GM19239 (cell line): ENCODE measurements at places on chromosomes 12 and 14.

- DNase-seq = no peak
Measured at GRCh38 chr12:92987362-92987761, 58.3 kb upstream of the EEA1 start.

GRCh38 chr14:56137849-56138248, 19.6 kb downstream of the PELI2 start:
- no peak for DNase-seq

DNA sequence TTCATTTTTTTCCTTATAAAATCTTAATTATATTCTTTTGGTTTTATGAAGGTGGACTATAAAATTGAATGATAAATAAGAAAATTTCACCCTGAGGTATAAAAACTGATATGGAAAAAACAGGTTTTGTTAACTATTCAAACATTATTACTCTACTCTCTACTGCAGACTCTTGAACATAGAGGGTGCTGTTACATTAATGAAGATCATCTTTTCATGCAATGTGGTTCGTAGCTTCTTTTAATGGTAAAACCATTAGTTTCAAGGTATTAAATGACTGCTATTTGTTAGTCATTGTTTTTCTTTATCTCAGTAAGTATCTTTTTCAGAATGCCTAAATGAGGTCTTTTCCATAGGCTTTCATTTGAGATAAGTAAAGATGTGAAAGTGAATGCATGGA, 510.4 kb downstream of the SLC16A7 start:
- no peak for DNase-seq

GRCh38 chr12:66426696-66427095, 124.4 kb downstream of the HELB start:
- no peak for DNase-seq

DNA sequence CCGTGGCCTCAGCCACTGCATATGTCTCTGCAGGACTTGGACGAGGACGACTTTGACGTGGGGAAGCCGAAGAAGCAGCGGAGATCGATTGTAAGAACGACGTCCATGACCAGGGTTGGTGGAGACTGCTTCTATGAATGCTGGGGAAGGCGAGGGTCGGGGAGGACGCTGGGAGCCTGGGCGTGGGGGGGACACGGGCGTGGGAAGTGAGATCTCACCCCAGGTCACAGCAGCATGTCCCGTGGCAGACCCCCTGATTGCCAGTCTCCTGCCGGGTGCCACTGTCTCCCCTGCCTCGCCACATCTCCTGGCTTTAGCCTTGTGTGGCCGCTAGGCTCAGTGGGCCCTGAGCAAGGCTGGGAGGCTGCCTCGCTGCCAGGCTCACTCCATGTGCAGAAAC, 29.9 kb upstream of the TEX22 start:
- no peak for DNase-seq

GRCh38 chr12:67449591-67450052, 180.5 kb downstream of the CAND1 start:
- no peak for DNase-seq

- no peak for DNase-seq
Measured at GRCh38 chr14:93430315-93431035, at the start of gene UNC79. Gene UNC79, plus strand, starts transcription at chr14:93430939. Its CDS starts 91 bp downstream, at chr14:93431030.
